ENCODE measurements at places on chromosomes 6 and 20. TPM values are rescaled to one million over a fixed set of nuclear protein-coding genes. Genes with fewer than 3 reads are reported as not detected.

Gene COX4I2
- not detected for total RNA-seq

Gene ECT2L
- not detected for total RNA-seq

Gene PDE7B
- not detected for total RNA-seq

Gene WFDC10B
- total RNA-seq: not detected

Gene CMTR1
- 37.0 TPM for total RNA-seq

Gene ADGRG6
- total RNA-seq: 30.3 TPM

Gene GZF1
- 8.1 TPM for total RNA-seq

- H3K27ac ChIP-seq: no peak overlapping the region
- no peaks in the 10 kb centered on the region for H3K36me3 ChIP-seq
These were observed 451.8 kb downstream of the COL12A1 start for GRCh38 chr6:74753883-74754600.

DNA sequence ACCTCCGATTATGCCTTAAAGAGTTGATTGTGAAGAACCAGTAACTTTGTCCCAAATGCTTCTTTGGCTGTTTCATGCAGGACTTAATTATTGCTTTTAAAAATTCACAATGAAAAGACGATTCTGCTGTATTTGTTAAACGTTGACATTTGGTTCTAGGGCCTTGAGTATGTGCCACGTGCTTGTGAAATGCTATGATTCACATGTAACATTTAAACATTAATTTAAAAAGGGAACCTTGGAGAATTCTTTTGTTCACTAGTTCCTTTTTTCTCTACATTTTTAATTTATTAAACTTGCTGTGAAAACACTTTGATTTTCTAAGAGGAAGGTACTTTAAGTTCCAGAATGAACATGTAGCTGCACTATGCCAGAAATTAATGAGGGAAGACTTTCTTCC, 9.5 kb downstream of the GZF1 start:
- no peak for DNase-seq
- H3K4me1 ChIP-seq: peaks cover 10% of the 10 kb centered on the region
- H3K36me3 ChIP-seq: peaks cover 28% of the 10 kb centered on the region
- H3K27me3 ChIP-seq: no peaks in the 10 kb centered on the region

GRCh38 chr6:39411465-39411864, 89.0 kb upstream of the KCNK16 start:
- H3K27ac ChIP-seq: no peak overlapping the region
- no peaks in the 10 kb centered on the region for H3K36me3 ChIP-seq
- no peak overlapping the region for H3K4me3 ChIP-seq
- H3K4me1 ChIP-seq: peaks cover 12% of the 10 kb centered on the region

GRCh38 chr6:96789871-96790270, 47.4 kb downstream of the GPR63 start:
- DNase-seq: no peak
- H3K27ac ChIP-seq: no peak overlapping the region
- H3K4me3 ChIP-seq: no peak overlapping the region

- H3K4me3 ChIP-seq: peak overlapping the region; percentile 97
- H3K36me3 ChIP-seq: no peaks in the 10 kb centered on the region
- DNase-seq: no peak
- peaks cover 10% of the 10 kb centered on the region for H3K4me1 ChIP-seq
- no peaks in the 10 kb centered on the region for H3K27me3 ChIP-seq
- peak overlapping the region; percentile 83 for H3K27ac ChIP-seq
These were observed 5.5 kb upstream of the SOX4 start for GRCh38 chr6:21587961-21588480.

- H3K27me3 ChIP-seq: no peaks in the 10 kb centered on the region
- DNase-seq: no peak
- no peak overlapping the region for H3K27ac ChIP-seq
- no peaks in the 10 kb centered on the region for H3K4me1 ChIP-seq
- no peak overlapping the region for H3K4me3 ChIP-seq
- H3K36me3 ChIP-seq: no peaks in the 10 kb centered on the region
These were observed 392.0 kb downstream of the SYNE1 start for GRCh38 chr6:152244998-152245630.

DNA sequence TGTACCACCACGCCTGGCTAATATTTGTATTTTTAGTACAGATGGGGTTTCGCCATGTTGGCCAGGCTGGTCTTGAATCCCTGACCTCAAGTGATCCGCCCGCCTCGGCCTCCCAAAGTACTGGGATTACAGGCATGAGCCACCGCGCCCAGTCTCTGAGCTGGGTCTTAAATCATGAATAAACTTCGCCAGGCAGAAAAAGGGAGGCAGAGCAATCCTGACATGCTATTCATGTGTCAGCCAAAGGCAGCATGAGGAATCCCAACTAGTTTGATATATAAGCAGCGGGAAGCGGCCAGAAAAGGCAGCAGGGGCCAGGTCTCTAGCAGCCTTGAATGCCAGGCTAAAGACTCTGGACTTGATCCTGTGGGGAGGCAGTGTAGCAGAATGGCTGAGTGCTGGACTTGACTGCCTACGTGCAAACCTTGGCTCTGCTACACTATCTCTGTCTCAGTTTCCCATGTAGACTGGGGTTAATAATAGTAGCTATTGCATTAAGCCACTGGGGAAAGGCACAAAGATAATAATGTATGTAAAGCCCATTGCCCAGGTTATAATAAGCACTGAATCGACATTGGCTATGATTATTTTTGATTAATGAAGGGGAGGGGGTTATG, 1.8 kb downstream of the PROCR start:
- no peaks in the 10 kb centered on the region for H3K36me3 ChIP-seq
- H3K4me1 ChIP-seq: peaks cover 9% of the 10 kb centered on the region
- DNase-seq: no peak
- no peak overlapping the region for H3K27ac ChIP-seq
- H3K4me3 ChIP-seq: no peak overlapping the region
- H3K27me3 ChIP-seq: no peaks in the 10 kb centered on the region

DNA sequence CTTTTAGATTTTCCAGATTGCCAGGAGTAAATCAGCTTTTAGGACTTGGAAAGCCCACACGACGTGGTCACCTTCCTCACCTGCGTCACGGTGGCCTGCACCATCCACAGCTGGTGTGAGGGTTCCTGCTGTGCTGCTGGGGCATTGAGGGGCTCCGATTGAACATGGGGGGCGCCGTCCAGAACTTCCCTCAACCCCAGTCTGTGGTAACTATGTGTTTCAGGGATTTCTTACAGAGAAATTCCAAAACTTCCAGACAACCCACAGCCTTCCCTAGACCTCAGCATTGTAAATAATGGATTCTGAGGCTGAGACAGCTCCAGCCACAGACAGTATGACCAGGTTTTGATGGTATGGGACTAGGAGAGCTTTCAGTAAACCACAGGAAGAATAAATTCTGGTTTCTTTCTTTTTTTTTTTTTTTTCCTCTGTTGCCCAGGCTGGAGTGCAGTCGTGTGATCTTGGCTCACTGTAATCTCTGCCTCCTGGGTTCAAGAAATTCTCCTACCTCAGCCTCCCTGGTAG, 46.7 kb upstream of the IRF4 start:
- DNase-seq: no peak
- H3K4me1 ChIP-seq: no peaks in the 10 kb centered on the region
- H3K27me3 ChIP-seq: peaks cover 84% of the 10 kb centered on the region
- no peaks in the 10 kb centered on the region for H3K36me3 ChIP-seq

GRCh38 chr6:159038914-159039884, 5.6 kb downstream of the TAGAP start:
- no peaks in the 10 kb centered on the region for H3K36me3 ChIP-seq
- H3K4me1 ChIP-seq: peaks cover 14% of the 10 kb centered on the region
- H3K27me3 ChIP-seq: no peaks in the 10 kb centered on the region
- no peak overlapping the region for H3K4me3 ChIP-seq
- peak overlapping the region; percentile 73 for H3K27ac ChIP-seq

GRCh38 chr6:38016824-38017223, 197.3 kb downstream of the ZFAND3 start:
- no peaks in the 10 kb centered on the region for H3K36me3 ChIP-seq
- no peak overlapping the region for H3K27ac ChIP-seq
- H3K27me3 ChIP-seq: no peaks in the 10 kb centered on the region
- no peak for DNase-seq
- H3K4me1 ChIP-seq: no peaks in the 10 kb centered on the region

- no peaks in the 10 kb centered on the region for H3K27me3 ChIP-seq
- no peak overlapping the region for H3K4me3 ChIP-seq
- peaks cover 21% of the 10 kb centered on the region for H3K36me3 ChIP-seq
- H3K27ac ChIP-seq: no peak overlapping the region
These were observed 88.2 kb downstream of the TOX2 start for GRCh38 chr20:44002861-44003260.

GRCh38 chr6:85452441-85452881, 2.6 kb downstream of the NT5E start:
- no peak for DNase-seq
- H3K27me3 ChIP-seq: no peaks in the 10 kb centered on the region
- H3K4me1 ChIP-seq: peaks cover 70% of the 10 kb centered on the region
- H3K27ac ChIP-seq: peak overlapping the region; percentile 74
- peaks cover 14% of the 10 kb centered on the region for H3K36me3 ChIP-seq

DNA sequence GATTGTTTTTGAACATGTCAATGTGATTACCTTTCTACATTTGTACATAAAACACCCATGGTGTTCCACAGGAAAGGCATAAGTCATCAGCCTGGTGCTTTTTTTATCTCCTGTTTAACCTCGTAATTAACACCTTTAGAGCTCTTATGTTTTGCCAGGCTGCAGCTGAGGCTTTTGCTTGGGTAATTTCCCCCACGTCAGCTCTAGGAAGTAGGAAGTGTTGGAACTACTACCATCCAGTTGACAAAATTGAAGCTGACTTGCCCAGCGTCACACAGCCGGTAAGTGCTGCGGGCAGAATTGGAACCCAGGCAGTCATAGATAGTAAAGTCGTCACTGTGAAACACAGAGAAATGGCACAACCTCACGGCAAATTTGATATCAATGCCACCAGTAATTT, 86.6 kb upstream of the BMP2 start:
- DNase-seq: no peak
- H3K4me3 ChIP-seq: no peak overlapping the region
- no peaks in the 10 kb centered on the region for H3K36me3 ChIP-seq
- peaks cover 12% of the 10 kb centered on the region for H3K4me1 ChIP-seq

- no peaks in the 10 kb centered on the region for H3K27me3 ChIP-seq
- peaks cover 62% of the 10 kb centered on the region for H3K4me1 ChIP-seq
- DNase-seq: no peak
These were observed 32.5 kb upstream of the PRND start for GRCh38 chr20:4689220-4689619.

GRCh38 chr6:117555882-117556498, 46.3 kb downstream of the GOPC start:
- H3K4me1 ChIP-seq: peaks cover 10% of the 10 kb centered on the region
- DNase-seq: no peak
- H3K4me3 ChIP-seq: no peak overlapping the region

GRCh38 chr6:4113649-4114048, 21.7 kb downstream of the ECI2 start:
- H3K36me3 ChIP-seq: no peaks in the 10 kb centered on the region
- H3K4me1 ChIP-seq: no peaks in the 10 kb centered on the region
- no peak overlapping the region for H3K27ac ChIP-seq

DNA sequence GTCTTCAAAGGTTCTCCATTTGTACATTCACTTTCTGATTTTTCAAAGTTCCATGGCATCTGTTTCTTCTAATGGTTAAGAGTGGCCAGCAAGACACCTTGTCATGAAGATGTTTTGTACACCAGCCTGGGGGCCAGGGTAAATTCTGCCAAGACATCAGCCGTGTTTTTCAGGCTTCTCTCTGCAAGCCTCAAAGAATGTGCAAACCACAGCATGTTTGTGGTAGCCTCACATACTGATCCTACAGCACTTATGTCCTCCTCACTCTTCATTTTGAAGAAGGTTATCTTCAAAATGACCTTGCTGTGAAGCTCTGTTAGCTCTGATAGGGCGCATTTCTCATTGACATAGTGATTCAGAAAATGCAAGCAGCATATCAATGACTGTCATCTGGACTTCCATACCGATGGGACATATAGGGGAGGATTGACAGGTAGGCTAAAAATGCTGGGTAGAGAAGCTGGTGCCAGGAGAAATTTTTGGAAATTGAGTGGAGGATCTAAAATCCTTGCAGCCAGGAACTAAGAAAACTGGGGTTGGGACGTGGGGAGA, 59.3 kb upstream of the SPTLC3 start:
- no peaks in the 10 kb centered on the region for H3K4me1 ChIP-seq
- no peak overlapping the region for H3K4me3 ChIP-seq
- no peaks in the 10 kb centered on the region for H3K27me3 ChIP-seq
- H3K27ac ChIP-seq: no peak overlapping the region
- H3K36me3 ChIP-seq: no peaks in the 10 kb centered on the region
- DNase-seq: no peak

GRCh38 chr6:10633216-10633615, 61.2 kb downstream of the C6orf52 start:
- no peak overlapping the region for H3K4me3 ChIP-seq
- peak overlapping the region; percentile 81 for H3K27ac ChIP-seq
- peaks cover 13% of the 10 kb centered on the region for H3K4me1 ChIP-seq
- peak; percentile 50 for DNase-seq
- H3K27me3 ChIP-seq: no peaks in the 10 kb centered on the region

- H3K4me1 ChIP-seq: no peaks in the 10 kb centered on the region
- 0 out of 2 replicates have a peak, but pooled peaks cover 5% of the 10 kb centered on the region for H3K27me3 ChIP-seq
- no peak overlapping the region for H3K27ac ChIP-seq
- no peak for DNase-seq
- H3K36me3 ChIP-seq: no peaks in the 10 kb centered on the region
These were observed 183.4 kb downstream of the ID4 start for GRCh38 chr6:20020526-20020925.

GRCh38 chr6:73513496-73513854, 7.4 kb downstream of the EEF1A1 start:
- peak; percentile 43 for DNase-seq
- H3K4me3 ChIP-seq: no peak overlapping the region
- peaks cover 19% of the 10 kb centered on the region for H3K36me3 ChIP-seq
- H3K27me3 ChIP-seq: no peaks in the 10 kb centered on the region

GRCh38 chr6:142361779-142362750, 60.3 kb downstream of the ADGRG6 start:
- H3K27me3 ChIP-seq: no peaks in the 10 kb centered on the region
- H3K4me3 ChIP-seq: no peak overlapping the region
- H3K36me3 ChIP-seq: no peaks in the 10 kb centered on the region
- no peak overlapping the region for H3K27ac ChIP-seq
- no peak for DNase-seq

DNA sequence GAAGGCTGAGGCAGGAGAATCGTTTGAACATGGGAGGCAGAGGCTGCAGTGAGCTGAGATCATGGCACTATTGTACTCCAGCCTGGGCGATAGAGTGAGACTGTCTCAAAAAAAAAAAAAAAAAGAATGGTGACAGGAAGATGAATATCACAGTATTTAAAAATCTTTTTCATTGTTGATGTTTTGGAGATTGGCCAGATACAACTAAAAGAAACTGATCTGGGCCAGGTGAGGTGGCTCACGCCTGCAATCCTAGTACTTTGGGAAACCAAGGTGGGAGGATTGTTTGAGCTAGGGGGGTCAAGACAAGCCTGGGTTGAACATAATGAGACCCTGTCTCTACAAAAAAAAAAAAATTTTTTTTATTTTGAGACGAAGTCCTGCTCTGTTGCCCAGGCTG, 52.1 kb downstream of the TRAF3IP2 start:
- H3K4me3 ChIP-seq: no peak overlapping the region
- H3K27ac ChIP-seq: no peak overlapping the region

- H3K4me3 ChIP-seq: no peak overlapping the region
- no peaks in the 10 kb centered on the region for H3K27me3 ChIP-seq
- H3K36me3 ChIP-seq: no peaks in the 10 kb centered on the region
- peaks cover 30% of the 10 kb centered on the region for H3K4me1 ChIP-seq
These were observed 16.3 kb upstream of the UTRN start for GRCh38 chr6:144268794-144269349.

- H3K36me3 ChIP-seq: no peaks in the 10 kb centered on the region
- H3K4me3 ChIP-seq: no peak overlapping the region
- H3K4me1 ChIP-seq: no peaks in the 10 kb centered on the region
These were observed 83.0 kb downstream of the SOBP start for GRCh38 chr6:107572886-107573285.

GRCh38 chr6:22098601-22099031, 198.2 kb downstream of the PRL start:
- no peak overlapping the region for H3K4me3 ChIP-seq
- no peak for DNase-seq
- H3K4me1 ChIP-seq: no peaks in the 10 kb centered on the region
- no peak overlapping the region for H3K27ac ChIP-seq
- no peaks in the 10 kb centered on the region for H3K36me3 ChIP-seq

Measured in PC-9 (cell line).